HepG2 (cell line): ENCODE measurements at places on chromosomes 7 and 10. TPM values are rescaled to one million over a fixed set of nuclear protein-coding genes. Genes with fewer than 3 reads are reported as not detected.
A peak's percentile ranks its signal among the peaks of the same experiment; 100 is the strongest.

- no peak overlapping the region for H3K4me3 ChIP-seq
- no peak overlapping the region for H3K27ac ChIP-seq
- H3K36me3 ChIP-seq, result no peaks in the 10 kb centered on the region
- DNase-seq, result no peak
Observed at GRCh38 chr7:12655161-12655560, 32.3 kb upstream of the ARL4A start.

The PGAM2 gene
- total RNA-seq, result 0.22 TPM in 1 of 2 replicates, not detected in the other

The CNTNAP2 gene
- total RNA-seq, result 0.40 and 0.42 TPM in 2 replicates

DNA sequence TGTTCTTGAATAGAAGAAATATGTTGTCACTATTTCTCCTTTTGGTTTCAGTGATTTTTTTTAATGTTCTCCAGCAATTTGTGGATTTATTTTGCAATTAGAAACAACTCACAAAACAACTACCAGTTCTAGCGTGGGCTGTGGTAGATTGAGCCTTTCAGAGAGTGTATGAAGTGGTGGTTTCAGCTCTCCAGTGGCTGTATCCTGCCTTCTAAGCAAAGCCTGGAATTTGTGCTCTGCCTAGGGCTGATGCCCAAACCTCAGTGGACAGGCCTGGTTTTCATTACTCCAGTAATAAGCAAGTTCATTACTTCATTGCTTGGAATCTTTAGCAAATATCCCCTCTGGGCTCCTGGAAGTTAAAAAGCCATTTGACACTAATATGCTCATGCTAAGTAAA, 35.9 kb downstream of the APBB1IP start:
- no peak for DNase-seq
- H3K27me3 ChIP-seq, result no peaks in the 10 kb centered on the region; the same call in 1 of the 2 replicates
- no peak overlapping the region for H3K4me3 ChIP-seq
- no peaks in the 10 kb centered on the region for H3K36me3 ChIP-seq
- no peaks in the 10 kb centered on the region for H3K4me1 ChIP-seq
- H3K27ac ChIP-seq, result no peak overlapping the region

The GHRHR gene
- not detected in 2 replicates for total RNA-seq

- no peak overlapping the region for H3K4me3 ChIP-seq
- H3K27me3 ChIP-seq, result no peaks in the 10 kb centered on the region
- peaks cover 37% of the 10 kb centered on the region for H3K4me1 ChIP-seq
- H3K27ac ChIP-seq, result peak overlapping the region; percentile 64
- DNase-seq, result peak; percentile 58
Observed at GRCh38 chr10:86411281-86411841, 44.8 kb upstream of the GRID1 start.

The CHST15 gene
- 1.1 and 1.4 TPM in 2 replicates for total RNA-seq

The GPER1 gene
- total RNA-seq, result 15.2 and 19.7 TPM in 2 replicates

The HDAC9 gene
- total RNA-seq, result 0.06 and 0.07 TPM in 2 replicates

The PGAM1 gene
- 354 and 442 TPM in 2 replicates for total RNA-seq

The NANOS1 gene
- total RNA-seq, result 1.5 and 1.7 TPM in 2 replicates

DNA sequence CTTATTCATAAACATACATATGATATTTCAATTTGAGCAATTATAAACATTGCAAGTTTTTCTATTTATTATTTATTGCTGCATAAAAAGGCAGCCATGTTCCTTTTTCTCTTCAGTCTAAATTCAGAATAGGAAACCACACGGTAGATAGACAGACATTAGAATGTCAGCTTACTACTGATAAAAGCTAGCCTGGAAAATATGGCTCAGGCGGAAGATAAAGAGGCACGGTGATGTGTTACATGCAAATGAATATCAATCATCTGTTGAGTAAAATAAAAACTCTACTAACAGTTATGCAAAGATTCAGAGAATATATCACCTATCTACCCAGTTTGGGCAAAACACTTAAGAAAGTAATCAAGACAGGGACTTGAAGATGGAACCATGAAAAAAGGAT, 73.5 kb upstream of the PDSS1 start:
- peaks cover 27% of the 10 kb centered on the region for H3K27me3 ChIP-seq
- no peak overlapping the region for H3K27ac ChIP-seq
- no peaks in the 10 kb centered on the region for H3K36me3 ChIP-seq
- no peak for DNase-seq
- no peak overlapping the region for H3K4me3 ChIP-seq

DNA sequence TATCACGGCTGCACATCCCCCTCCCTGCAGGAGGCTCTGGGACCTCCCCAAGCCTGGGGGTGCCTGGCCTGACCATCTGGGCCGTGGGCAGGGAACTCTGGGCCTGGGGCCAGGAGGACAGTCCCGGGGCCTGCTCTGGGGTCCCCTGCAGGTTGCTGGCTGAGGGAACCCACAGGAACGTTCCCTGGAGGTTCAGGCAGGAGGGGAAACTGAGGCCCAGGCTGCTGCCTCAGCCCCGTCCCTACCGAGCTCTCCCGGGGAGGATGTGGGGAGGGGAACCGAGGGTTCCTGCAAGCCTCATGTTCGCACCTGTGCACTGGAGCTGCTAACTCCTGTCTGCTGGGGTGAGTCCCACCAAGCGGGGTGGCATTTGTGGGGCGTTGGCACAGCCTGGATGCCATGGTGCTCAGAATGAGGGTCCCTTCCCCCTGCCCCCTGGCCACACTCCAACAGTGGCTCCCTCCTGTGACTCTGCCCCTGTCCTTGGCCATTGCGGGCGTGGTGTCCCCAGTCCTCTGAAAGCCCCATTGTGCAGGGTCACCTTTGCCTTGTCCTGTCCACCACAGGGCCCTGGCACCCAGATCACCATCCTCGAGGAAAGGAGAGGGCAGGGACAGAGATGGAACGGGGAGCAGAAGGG, 9.4 kb downstream of the ELFN1 start:
- no peaks in the 10 kb centered on the region for H3K36me3 ChIP-seq
- H3K27ac ChIP-seq, result no peak overlapping the region
- no peak overlapping the region for H3K4me3 ChIP-seq
- peaks cover 30% of the 10 kb centered on the region; the same call in 2 of the 3 replicates for H3K27me3 ChIP-seq

The HHEX gene
- total RNA-seq, result 46.3 and 48.7 TPM in 2 replicates

GRCh38 chr7:80288175-80289122, 153.8 kb downstream of the GNAI1 start:
- no peaks in the 10 kb centered on the region for H3K36me3 ChIP-seq
- no peak overlapping the region for H3K27ac ChIP-seq
- peak; percentile 15 for DNase-seq
- no peaks in the 10 kb centered on the region for H3K4me1 ChIP-seq
- no peak overlapping the region for H3K4me3 ChIP-seq

GRCh38 chr7:80654887-80655340, 16.5 kb downstream of the CD36 start:
- H3K4me3 ChIP-seq, result no peak overlapping the region
- peak overlapping the region; percentile 39 for H3K27ac ChIP-seq
- H3K4me1 ChIP-seq, result peaks cover 23% of the 10 kb centered on the region
- no peaks in the 10 kb centered on the region for H3K27me3 ChIP-seq

DNA sequence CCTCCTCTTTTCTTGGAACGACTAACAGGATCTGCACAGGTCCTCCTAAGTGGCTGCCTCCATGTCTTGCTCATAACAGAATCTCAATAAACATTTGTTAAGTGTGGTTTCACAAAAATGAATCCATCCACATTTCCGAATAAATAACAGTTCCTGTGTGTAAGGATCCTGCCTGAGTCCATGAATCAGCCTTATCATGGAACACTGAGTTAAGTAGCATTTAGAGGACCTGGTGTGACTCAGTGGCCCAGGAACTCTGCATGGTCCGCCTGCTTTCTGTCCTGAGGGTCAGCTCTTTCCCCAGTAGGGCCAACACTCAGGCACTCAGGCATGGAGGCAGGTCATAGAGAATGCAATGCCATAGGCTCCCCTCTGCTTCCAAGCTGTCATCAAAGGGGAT, 15.8 kb upstream of the C10orf90 start:
- no peak overlapping the region for H3K27ac ChIP-seq
- H3K4me1 ChIP-seq, result no peaks in the 10 kb centered on the region
- no peaks in the 10 kb centered on the region; the same call in 1 of the 2 replicates for H3K27me3 ChIP-seq
- H3K4me3 ChIP-seq, result no peak overlapping the region
- H3K36me3 ChIP-seq, result no peaks in the 10 kb centered on the region

- H3K4me3 ChIP-seq, result no peak overlapping the region
- peaks cover 13% of the 10 kb centered on the region; the same call in 2 of the 3 replicates for H3K36me3 ChIP-seq
- H3K27me3 ChIP-seq, result no peaks in the 10 kb centered on the region
- no peak for DNase-seq
- no peaks in the 10 kb centered on the region for H3K4me1 ChIP-seq
Observed at GRCh38 chr10:124665558-124665957, 78.6 kb downstream of the FAM53B start.

GRCh38 chr10:103510046-103510685, 16.7 kb downstream of the NEURL1 start:
- DNase-seq, result no peak
- H3K36me3 ChIP-seq, result no peaks in the 10 kb centered on the region
- H3K27ac ChIP-seq, result no peak overlapping the region
- H3K4me3 ChIP-seq, result no peak overlapping the region

DNA sequence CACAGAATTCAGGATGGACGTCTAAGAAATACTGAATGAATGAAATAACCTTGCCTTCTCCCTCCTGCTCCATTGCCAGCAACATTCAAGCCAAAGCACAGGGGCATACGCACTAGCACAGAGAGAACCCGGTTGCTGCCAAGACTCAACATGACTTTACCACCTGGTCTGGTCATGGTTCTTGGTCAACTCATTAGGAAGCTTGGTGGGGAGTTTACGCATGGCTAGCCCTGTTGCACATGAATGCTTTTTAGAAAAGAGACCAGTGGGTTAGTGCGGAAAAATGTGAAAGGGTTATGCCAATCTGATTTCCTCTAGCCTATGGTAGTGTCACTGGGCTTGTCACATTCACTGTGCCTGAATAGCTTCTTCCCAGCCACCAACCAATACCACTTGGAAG, 187.6 kb upstream of the NEBL start:
- no peak overlapping the region for H3K27ac ChIP-seq
- no peaks in the 10 kb centered on the region for H3K27me3 ChIP-seq
- H3K4me1 ChIP-seq, result no peaks in the 10 kb centered on the region
- no peaks in the 10 kb centered on the region for H3K36me3 ChIP-seq
